ENCODE measurements at places on chromosomes 12 and 14.

- H3K27ac ChIP-seq = no peak overlapping the region
- H3K36me3 ChIP-seq = no peaks in the 10 kb centered on the region
- H3K4me1 ChIP-seq = no peaks in the 10 kb centered on the region
- no peak for DNase-seq
- H3K27me3 ChIP-seq = no peaks in the 10 kb centered on the region
- H3K4me3 ChIP-seq = no peak overlapping the region
Measured at GRCh38 chr12:87233671-87234070, 795.5 kb downstream of the C12orf50 start.

- peaks cover 13% of the 10 kb centered on the region for H3K36me3 ChIP-seq
- no peak for DNase-seq
- peak overlapping the region; percentile 99 for H3K27ac ChIP-seq
- H3K4me1 ChIP-seq = peaks cover 38% of the 10 kb centered on the region
Measured at GRCh38 chr12:75944097-75944904, 87.3 kb downstream of the PHLDA1 start.

GRCh38 chr12:112013601-112014402 is 576 bp downstream of the ERP29 start:
- H3K27me3 ChIP-seq = no peaks in the 10 kb centered on the region
- H3K4me3 ChIP-seq = peak overlapping the region; percentile 90
- H3K36me3 ChIP-seq = peaks cover 24% of the 10 kb centered on the region
- H3K27ac ChIP-seq = peak overlapping the region; percentile 99

GRCh38 chr12:106861984-106862916 is 87.8 kb downstream of the RIC8B start:
- no peak for DNase-seq
- H3K27me3 ChIP-seq = no peaks in the 10 kb centered on the region
- peaks cover 36% of the 10 kb centered on the region for H3K4me1 ChIP-seq
- H3K36me3 ChIP-seq = no peaks in the 10 kb centered on the region
- H3K27ac ChIP-seq = no peak overlapping the region
- no peak overlapping the region for H3K4me3 ChIP-seq

- peaks cover 43% of the 10 kb centered on the region for H3K4me1 ChIP-seq
- H3K27me3 ChIP-seq = no peaks in the 10 kb centered on the region
- no peak overlapping the region for H3K4me3 ChIP-seq
Measured at GRCh38 chr12:22653075-22653474, 28.1 kb downstream of the ETNK1 start.

DNA sequence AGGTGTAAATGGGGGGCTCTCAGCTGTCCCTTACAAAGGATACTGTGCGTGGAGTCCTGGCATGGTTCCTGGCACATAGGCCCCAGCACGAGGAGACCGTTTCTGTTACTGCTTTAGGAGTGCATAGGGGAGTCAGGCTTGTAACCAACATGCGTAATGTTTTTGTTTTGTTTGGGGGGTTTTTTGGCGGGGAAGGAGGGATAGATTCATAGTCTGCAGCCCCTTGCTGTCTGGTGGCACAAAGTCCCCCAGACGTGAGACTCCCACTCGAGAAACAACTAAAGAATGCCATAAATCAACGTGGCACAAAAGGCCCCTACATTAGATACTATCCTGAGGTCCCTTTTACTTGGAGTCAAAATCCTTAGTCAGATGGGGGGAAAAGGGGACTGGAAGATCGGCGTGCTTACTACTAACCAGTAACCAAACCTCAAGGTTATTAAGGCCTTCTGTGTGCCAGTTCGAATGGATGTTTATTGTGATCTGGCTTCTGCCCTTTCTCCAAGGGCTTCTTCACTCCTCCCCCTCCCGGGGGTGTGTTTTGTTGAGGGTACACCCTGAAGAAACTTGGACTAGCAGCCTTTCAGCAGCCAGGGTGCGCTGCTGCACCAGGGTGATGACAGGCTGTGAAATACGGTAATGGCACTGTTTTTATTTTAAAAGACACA is 874 bp downstream of the ISCU start:
- H3K4me1 ChIP-seq = peaks cover 22% of the 10 kb centered on the region
- peak overlapping the region; percentile 100 for H3K4me3 ChIP-seq
- peaks cover 54% of the 10 kb centered on the region for H3K36me3 ChIP-seq

- H3K4me3 ChIP-seq = no peak overlapping the region
- DNase-seq = no peak
- H3K36me3 ChIP-seq = no peaks in the 10 kb centered on the region
- peaks cover 5% of the 10 kb centered on the region for H3K27me3 ChIP-seq
Measured at GRCh38 chr14:73753124-73753886, 39.1 kb upstream of the PNMA1 start.

DNA sequence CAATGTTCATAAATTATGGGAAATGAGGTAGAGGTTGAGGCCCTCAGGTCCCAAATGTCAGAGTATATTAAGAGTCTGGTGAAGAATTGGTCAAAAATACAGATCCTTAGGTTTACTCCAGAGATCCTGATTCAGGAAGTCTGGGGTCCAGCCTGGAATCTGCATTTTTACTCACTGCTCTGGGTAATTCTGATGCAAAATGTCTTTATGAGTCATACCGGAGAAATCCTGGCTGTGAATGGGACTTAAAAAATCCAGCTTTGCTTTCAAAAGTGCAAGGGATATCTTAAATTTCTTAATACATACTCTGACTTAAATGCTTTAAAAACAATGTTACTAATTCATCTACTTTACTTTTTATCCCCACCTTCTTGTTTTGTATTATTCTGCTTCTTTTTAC is 74.5 kb downstream of the FERMT2 start:
- H3K36me3 ChIP-seq = peaks cover 37% of the 10 kb centered on the region
- H3K27me3 ChIP-seq = no peaks in the 10 kb centered on the region
- H3K4me3 ChIP-seq = peak overlapping the region; percentile 40
- peaks cover 70% of the 10 kb centered on the region for H3K4me1 ChIP-seq
- H3K27ac ChIP-seq = peak overlapping the region; percentile 88

- H3K4me1 ChIP-seq = peaks cover 6% of the 10 kb centered on the region
- H3K36me3 ChIP-seq = no peaks in the 10 kb centered on the region
- H3K4me3 ChIP-seq = peak overlapping the region; percentile 43
- no peak overlapping the region for H3K27ac ChIP-seq
- peak; percentile 73 for DNase-seq
- H3K27me3 ChIP-seq = no peaks in the 10 kb centered on the region
Measured at GRCh38 chr14:64812412-64812811, 67.3 kb downstream of the SPTB start.

GRCh38 chr14:75299059-75299458 is 20.4 kb downstream of the FOS start:
- DNase-seq = no peak
- H3K4me1 ChIP-seq = peaks cover 13% of the 10 kb centered on the region
- H3K4me3 ChIP-seq = no peak overlapping the region
- no peaks in the 10 kb centered on the region for H3K27me3 ChIP-seq
- no peaks in the 10 kb centered on the region for H3K36me3 ChIP-seq

GRCh38 chr14:61406675-61407074 is 85.3 kb downstream of the PRKCH start:
- H3K27ac ChIP-seq = no peak overlapping the region
- no peaks in the 10 kb centered on the region for H3K36me3 ChIP-seq
- no peak for DNase-seq
- peaks cover 28% of the 10 kb centered on the region for H3K4me1 ChIP-seq
- H3K27me3 ChIP-seq = no peaks in the 10 kb centered on the region

DNA sequence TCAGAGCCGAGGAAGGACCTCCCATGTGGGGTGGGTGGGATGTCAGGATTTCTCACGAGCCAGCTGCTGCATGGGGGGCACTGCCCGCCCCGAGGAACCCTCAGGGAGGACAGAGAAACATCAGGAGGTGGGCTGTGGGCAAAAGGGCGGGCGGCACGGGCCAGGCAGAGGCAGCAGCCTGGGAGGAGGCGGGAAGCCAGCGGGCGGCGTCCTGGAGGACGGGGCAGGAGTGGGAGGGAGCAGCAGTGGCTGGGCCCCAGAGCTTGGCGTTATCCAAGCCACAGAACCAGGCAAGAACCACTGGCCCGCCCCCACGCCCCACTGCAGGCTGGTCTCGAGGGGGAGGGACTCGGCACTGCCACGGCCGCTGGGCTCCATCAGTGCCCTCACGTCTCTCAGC is 2.4 kb downstream of the C14orf180 start:
- DNase-seq = no peak
- no peak overlapping the region for H3K27ac ChIP-seq
- no peaks in the 10 kb centered on the region for H3K36me3 ChIP-seq
- no peak overlapping the region for H3K4me3 ChIP-seq
- H3K4me1 ChIP-seq = no peaks in the 10 kb centered on the region
- H3K27me3 ChIP-seq = no peaks in the 10 kb centered on the region

GRCh38 chr14:33490555-33490954 is 460.3 kb downstream of the EGLN3 start:
- no peak for DNase-seq
- no peak overlapping the region for H3K27ac ChIP-seq
- peaks cover 19% of the 10 kb centered on the region for H3K4me1 ChIP-seq
- peaks cover 5% of the 10 kb centered on the region for H3K36me3 ChIP-seq
- peaks cover 5% of the 10 kb centered on the region for H3K27me3 ChIP-seq

DNA sequence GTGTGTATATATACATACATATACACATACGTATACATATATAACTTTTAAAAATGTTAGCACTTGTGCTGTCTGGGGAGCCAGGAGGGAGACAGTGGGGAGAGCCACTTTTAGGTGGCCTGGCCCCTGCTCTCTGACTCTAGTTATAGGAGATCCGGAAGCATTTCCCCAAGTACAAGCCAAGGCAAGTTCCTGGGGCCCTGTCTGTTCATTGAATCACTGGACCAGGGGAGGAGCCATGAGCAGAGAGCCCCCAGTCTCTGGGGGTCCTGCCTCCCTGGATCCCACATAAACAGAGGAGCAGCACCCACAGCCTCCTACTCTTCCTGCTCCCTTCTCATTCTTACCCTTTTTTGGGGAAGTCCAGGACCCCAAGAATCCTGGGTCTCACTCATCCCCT is 45.4 kb upstream of the TMED10 start:
- peaks cover 33% of the 10 kb centered on the region for H3K4me1 ChIP-seq

- no peak overlapping the region for H3K4me3 ChIP-seq
- peaks cover 25% of the 10 kb centered on the region for H3K36me3 ChIP-seq
- no peaks in the 10 kb centered on the region for H3K27me3 ChIP-seq
Measured at GRCh38 chr12:19205120-19205519, 75.6 kb downstream of the PLEKHA5 start.

DNA sequence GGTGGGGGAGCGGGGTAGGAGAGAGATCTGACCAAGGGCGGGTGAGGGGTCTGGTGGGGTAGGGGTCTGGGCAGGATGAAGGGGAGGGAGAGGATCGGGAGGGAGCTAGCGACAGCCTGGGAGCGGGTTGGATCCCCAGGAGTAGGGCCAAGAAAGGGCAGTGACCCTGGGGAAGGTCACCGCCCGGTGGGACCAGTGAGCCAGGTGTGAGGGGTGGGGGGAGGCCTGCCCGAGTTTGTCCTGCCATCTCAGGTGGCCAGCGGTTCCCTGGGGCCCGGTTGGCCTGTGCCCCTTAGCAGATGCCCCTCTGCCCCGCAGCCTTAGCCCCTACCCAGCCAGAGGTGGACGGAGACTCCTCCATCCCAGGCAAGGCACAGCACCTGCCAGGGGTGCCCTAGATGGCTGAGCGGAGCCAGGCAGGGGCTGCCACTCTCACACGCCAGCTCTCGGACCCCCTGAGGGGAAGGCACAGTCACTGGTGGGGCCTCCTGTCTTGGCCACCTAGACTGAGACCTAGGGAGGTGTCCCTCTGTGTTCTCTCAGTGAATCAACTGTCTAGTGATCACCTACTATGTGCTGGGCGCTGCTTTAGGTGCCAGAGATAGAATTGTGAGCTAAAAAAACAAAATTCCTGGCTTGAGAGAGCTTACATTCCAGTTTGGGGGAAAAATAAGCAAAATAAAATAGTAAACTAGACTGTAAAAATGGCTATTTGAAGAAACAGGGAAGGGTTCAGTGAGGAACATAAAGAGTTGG is 629 bp upstream of the TTC7B start:
- H3K36me3 ChIP-seq = peaks cover 3% of the 10 kb centered on the region
- no peak overlapping the region for H3K27ac ChIP-seq
- H3K27me3 ChIP-seq = peaks cover 25% of the 10 kb centered on the region
- peaks cover 6% of the 10 kb centered on the region for H3K4me1 ChIP-seq
- H3K4me3 ChIP-seq = peak overlapping the region; percentile 52

DNA sequence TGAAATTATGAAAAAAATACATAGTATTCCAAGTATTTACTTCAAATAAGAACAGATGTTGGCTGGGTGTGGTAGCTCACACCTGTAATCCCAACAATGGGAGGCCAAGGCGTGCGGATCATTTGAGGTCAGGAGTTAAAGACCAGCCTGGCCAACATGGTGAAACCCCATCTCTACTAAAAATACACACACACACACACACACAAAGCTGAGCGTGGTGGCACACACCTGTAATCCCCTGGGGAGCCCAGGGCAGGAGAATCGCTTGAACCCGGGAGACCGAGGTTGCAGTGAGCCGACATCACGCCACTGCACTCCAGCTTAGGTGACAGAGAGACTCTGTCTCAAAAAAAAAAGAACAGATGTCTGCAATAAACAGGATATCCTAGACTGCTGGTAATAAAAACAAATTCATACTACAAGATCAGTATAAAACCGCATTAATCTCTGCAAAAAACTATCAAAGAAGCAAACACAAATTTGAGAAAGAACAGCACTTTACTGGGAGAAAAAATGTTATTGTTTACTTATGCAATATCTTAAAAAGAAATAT is 23.8 kb downstream of the EEA1 start:
- peaks cover 15% of the 10 kb centered on the region for H3K36me3 ChIP-seq
- no peak for DNase-seq
- no peak overlapping the region for H3K27ac ChIP-seq
- peaks cover 7% of the 10 kb centered on the region for H3K4me1 ChIP-seq

DNA sequence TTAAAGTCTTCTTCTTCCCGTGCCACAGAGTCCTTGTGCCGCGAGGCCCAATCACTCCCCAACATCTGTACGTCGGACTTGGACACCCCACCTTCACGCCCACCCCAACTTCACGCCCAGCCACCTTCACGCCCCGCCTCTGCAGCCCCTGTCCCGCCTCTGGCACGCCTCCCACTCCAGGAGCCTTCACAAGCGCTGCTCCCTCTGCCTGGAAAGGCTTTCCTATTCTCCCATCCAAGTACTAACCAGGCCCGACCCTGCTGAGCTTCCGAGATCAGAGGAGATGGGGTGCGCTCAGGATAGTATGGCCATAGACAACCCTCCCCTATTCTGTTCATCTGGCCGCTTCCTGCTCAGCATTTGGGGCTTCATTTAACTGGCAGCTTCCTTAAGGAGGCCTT is 17.3 kb upstream of the EIF5 start:
- no peak overlapping the region for H3K4me3 ChIP-seq
- H3K36me3 ChIP-seq = no peaks in the 10 kb centered on the region
- peaks cover 36% of the 10 kb centered on the region for H3K4me1 ChIP-seq
- H3K27me3 ChIP-seq = no peaks in the 10 kb centered on the region
- no peak for DNase-seq
- H3K27ac ChIP-seq = peak overlapping the region; percentile 17

GRCh38 chr12:130459916-130460315 is 122.2 kb downstream of the PIWIL1 start:
- no peak overlapping the region for H3K4me3 ChIP-seq
- H3K36me3 ChIP-seq = no peaks in the 10 kb centered on the region
- DNase-seq = no peak

GRCh38 chr12:18824287-18824686 is 86.4 kb downstream of the CAPZA3 start:
- H3K4me3 ChIP-seq = no peak overlapping the region
- H3K27me3 ChIP-seq = no peaks in the 10 kb centered on the region
- no peaks in the 10 kb centered on the region for H3K4me1 ChIP-seq
- no peak overlapping the region for H3K27ac ChIP-seq
- peaks cover 11% of the 10 kb centered on the region for H3K36me3 ChIP-seq

All from WTC11 (cell line).